Right lung (tissue), 10 donors: ENCODE measurements at places on chromosomes 1 and 21. TPM values are rescaled to one million over a fixed set of nuclear protein-coding genes. Genes with fewer than 3 reads are reported as not detected.

DNA sequence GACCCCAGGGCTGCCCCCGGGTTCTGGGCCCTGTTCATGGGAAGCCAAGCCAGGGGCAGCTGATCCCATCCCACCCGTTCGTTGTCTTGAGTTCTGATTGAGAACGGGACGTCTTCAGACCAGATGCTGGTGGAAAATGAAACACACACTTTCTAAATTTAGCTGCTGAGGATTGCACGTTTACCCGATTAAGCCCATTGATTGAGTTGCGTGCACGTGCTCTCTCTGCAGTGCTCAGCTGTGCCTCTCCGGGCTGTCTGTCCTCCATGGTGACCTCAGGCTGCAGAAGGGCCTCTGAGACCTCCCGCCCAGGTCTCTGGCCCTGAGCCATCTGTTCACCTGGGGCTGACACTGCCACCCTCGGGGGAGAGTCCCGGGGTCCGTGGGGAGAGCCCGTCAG lies 27.0 kb upstream of the PEX10 start:
- DNase-seq: no peak

KCNA2 gene
- 0.85 TPM for polyA plus RNA-seq

DNA sequence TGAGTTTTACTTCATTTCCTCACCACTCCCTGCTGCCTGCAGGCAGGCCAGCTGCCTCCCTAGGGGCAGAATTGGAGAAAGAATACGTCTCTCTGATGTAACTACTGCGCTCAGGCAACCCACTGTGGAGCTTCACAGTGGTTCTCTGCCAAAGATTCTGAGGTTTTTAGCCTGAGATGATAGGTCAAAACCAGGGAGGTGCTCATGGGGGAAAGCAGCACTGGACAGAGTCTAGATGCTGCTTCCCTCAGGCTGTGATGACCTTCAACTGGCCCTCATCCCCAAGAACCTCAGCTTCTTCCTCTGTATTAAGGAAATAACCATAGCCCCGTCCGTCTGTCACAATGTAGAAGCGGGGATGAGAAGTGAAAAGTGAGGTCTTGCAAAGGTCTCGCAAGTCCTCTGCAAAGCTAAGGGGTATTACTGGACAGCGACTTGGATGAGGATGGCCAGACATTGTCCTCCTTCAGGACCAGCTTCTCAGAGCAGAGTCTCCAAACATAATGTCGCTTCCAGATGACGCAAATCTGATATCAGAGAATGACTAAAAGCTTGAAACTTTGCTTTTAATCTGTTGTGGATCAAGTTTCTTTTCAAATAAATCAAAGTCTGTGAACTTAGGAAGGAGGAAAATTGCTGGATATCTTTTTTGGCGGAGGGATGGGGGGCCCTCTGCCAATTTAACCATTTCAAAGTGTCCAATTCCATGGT lies 65.9 kb upstream of the ATP5PO start:
- DNase-seq: no peak

NBPF6 gene
- polyA plus RNA-seq: not detected
